Right lobe of liver (tissue), 6 donors: ENCODE measurements at places on chromosomes 5 and 9. TPM values are rescaled to one million over a fixed set of nuclear protein-coding genes. Genes with fewer than 3 reads are reported as not detected.

MARVELD2 gene
- total RNA-seq = 37.1 TPM

KCNV2 gene
- total RNA-seq = not detected

SHISAL2B gene
- not detected for total RNA-seq

PLEKHG4B gene
- total RNA-seq = not detected
